ENCODE measurements at places on chromosomes 6 and 20.

GRCh38 chr6:31861919-31862343, 690 bp downstream of the NEU1 start:
- no peak for DNase-seq

DNA sequence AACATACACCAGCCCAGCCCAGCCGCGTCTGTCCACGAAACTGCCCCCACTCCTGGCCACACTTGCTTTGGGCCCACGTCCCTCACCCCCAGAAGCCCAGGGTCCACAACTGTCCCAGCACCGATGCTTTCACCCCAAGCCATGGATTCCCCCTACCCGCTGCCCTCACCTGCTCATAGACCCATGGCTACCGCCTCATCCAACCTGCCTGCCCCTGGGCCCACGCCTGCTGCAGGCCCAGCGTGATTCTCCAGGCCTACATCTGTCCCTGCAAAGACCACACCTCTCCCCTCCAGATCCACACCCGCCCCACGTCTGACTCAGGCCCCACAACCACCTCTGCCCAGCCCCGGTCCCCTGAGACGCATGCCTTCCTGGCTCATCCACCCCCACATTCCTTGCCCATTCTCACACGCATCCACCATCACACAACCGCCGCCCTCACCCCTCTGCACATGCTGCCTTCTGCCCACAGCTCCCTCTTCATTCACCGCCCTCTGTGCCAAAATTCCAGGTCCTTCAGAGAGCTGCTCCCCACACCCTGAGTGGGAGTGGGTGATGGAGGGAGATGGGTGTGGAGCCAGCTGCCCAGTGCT, 86.7 kb downstream of the GRM4 start:
- no peak for DNase-seq

DNA sequence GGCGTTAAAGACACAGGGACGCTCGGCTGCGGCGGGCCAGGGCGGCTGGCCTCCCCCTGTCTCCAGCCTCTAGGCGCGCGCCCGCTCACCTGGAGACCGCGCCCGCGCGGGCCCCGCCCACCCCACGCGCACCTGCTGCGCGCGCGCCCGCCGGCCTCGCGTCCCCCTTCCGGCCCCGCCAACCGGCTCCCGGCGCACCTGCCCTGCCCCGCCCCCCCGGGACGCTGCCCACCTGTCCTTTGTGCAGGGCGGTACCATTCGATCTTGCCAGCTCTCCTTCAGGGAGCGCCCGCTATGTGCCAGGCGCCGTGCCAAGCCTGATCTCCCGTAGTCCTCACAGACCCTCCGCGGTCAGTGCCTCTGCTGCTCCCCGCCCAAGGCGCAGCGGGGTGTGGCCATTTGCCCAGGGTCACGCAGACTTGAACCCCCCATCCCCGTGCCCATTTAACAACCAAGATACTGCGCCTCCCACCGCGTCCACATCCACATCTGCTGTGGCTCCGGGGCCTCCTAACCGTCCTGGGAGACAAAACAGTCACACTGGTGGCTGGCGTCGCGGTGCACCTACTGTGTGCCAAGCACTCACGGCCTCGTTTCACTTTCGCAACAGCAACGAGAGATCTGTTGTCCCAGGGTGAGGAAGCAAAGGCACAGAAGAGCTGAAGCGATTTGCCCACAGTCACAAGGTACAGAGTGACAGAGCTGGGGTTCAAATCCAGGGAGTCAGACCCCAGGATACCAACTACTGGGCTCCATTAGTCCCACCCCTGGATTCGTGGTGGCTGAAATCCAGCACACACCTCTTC, 48.1 kb downstream of the NOL4L start:
- peak; percentile 42 for DNase-seq

GRCh38 chr6:100484474-100484873, 19.8 kb upstream of the SIM1 start:
- no peak for DNase-seq

- DNase-seq: no peak
Measured at GRCh38 chr20:44624152-44624551, 27.3 kb downstream of the ADA start.

GRCh38 chr6:12064131-12064530, 52.0 kb downstream of the HIVEP1 start:
- no peak for DNase-seq

Measured in SHP77 treated with DMSO at 0.1 percent for 48 hours (cell line).